Fibroblast of villous mesenchyme (primary cell): ENCODE measurements at places on chromosomes 1 and 21. TPM values are rescaled to one million over a fixed set of nuclear protein-coding genes. Genes with fewer than 3 reads are reported as not detected.

DNA sequence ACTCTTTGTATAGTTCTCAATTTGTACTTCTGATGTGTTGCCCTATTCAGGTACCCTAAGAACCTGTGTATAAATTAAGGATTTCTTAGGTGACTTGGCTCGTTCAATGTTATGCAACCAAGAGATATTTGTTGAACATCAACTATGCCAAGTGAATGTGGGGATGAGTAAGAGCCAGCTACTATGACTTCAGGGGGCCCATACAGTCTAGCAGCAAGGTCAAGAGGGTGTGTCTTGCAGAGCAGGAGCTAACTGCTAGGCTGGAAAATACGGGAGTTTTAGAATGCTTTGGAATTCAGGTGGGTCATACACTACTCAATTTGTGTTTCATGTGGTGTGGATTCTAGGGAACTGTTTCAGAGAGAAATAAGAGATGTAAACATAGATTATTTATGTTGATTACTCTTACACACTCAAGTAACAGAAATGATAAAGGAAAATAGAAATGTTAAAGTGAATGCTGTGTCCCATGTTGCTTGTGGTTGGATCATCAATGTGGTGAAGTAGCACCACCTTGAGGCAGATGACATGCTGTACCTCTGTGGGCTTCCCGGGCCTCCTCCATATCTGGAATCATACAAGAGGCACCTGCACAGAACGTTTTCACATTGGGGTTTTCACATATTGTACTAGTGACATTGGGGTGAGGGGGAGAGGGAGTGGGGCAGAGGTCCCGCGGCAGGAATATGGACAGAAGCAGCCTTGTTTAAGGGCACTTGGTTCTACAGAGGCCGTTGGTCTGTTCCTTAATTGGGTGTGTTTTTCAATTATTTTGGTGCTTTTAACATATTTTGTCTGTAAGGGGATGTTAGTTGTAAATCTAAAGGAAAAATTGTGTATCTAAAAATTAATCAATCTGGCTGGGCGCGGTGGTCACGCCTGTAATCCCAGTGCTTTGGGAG is 12.4 kb downstream of the ARPC5 start:
- DNase-seq, result peak; percentile 64

GRCh38 chr1:111320066-111320879 is 29.6 kb downstream of the CHIA start:
- DNase-seq, result no peak

DNA sequence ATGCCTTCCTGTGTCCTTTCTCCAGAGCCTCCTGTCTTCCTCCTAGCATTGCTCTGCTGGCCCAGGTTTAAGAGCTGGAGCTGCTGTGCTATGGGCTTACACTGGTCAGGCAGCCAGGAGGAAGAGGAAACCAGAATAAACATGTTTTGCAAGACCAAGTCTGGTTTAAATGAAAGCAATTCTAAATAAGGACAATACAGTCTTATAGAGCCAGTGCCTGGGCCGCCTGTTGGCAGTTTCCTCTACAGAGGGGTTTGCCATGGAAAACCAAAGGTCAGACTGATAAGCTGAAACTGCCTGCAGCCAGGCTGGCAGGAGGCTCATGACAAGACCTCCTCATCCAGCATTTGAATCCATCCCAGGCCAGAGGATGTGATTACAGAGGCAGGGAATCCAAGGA is 92.9 kb upstream of the FGGY start:
- DNase-seq, result peak; percentile 56

- DNase-seq, result no peak
Observed at GRCh38 chr1:221875004-221875330, 133.1 kb upstream of the DUSP10 start.

GRCh38 chr1:207672522-207673130 is 27.7 kb downstream of the CR1L start:
- DNase-seq, result peak; percentile 61

- DNase-seq, result no peak
Observed at GRCh38 chr1:243658594-243659105, 191.4 kb downstream of the AKT3 start.

DNA sequence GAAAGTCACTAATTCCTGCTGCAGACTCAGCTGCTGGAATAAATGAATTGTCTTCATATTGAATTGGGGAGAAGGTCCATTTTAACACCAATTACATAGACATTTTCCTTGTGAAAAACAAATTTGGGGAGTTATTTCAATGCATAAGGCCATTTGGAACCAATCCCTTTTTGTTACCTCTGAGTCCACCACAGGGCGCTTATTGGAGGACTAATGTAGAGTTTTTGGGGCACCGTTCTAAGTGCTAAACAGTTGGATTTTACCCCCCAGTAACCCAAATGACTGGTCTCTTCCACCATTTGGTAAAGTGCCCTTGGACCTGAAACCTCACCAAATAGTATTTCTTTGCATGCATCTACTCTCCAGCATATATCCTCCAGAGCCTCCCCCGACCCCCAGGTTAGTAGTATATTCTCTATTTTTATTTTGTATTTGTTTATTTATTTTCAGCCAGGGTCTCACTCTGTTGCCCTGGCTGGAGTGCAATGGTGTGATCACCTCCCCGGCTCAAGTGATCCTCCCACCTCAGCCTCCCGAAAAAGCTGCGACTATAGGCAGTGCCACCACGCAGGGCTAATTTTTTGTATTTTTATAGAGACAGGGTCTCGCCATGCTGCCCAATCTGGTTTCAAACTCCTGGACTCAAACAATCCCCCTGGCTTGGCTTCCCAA is 1.6 kb downstream of the PRUNE1 start:
- no peak for DNase-seq

- no peak for DNase-seq
Observed at GRCh38 chr1:234870020-234870981, 258.3 kb downstream of the TOMM20 start.

DNA sequence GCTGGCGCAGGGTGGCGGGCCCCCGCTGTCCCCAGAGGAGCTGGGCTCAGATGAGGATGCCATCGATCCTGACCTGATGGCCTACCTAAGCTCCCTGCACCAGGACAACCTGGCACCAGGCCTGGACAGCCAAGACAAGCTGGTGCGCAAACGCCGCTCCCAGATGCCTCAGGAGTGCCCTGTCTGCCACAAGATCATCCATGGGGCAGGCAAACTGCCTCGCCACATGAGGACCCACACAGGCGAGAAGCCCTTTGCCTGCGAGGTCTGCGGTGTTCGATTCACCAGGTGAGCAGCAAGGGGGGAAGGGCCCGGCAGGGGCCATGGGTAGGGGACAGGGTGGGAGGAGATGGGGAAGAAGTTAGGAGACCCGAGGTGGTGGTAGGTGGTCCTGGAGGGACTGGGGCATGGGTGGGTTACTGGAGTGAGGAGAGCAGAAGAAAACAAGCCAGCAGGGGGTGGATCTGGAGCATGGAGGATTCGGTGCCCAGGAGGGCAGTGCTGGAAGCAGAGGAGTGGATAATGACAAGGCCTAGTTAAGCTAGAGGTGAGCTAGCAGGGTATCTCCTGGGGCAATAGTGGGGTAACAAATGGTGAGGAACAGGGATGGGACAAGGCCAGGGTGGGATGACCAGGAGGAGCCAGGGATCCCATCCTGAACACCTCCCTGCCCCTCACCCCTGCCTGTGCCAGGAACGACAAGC is 13.1 kb downstream of the ZBTB7B start:
- DNase-seq, result no peak

DNA sequence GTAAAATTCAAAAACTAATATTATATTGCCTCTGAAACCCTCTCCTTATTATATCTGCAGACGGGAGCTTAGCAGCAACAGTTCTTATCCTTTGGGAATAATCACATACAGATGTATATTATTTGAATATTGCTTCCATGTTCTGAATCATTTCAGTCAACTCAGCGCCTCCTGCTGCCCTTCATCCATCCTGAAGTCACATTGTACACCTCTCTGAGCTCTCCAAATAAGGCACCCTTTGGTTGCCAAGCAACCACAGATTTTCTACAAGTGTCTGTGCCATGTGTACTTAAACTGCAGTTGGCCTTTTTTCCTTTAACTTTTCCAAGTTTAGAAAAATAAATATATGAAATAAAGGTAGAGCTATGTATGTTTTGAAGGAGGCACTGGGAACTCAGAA is 384.3 kb downstream of the LRRIQ3 start:
- DNase-seq, result no peak

DNA sequence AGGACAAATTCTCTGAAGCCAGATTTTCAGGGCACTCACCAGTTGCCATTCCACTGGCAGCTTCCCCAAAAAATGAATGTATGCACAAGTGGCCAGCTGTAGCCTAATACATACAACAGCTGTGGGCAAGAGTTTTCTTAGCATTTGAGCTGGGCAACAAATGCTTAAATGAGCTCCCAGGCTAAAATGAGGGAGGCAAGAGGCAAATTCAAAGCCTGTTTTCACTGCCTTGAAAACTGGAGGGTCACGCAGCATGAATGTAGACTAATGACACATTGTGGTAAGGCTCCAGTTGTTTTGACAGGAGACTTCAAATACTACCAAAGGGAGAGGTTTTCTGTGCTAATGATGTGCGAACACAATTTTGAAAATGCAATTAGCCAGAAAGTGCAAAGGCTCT is 88.2 kb downstream of the TIAM1 start:
- DNase-seq, result no peak

- peak; percentile 85 for DNase-seq
Observed at GRCh38 chr21:35244514-35244913, 195.4 kb upstream of the RUNX1 start.

GRCh38 chr21:16840538-16840937 is 672.3 kb upstream of the CXADR start:
- no peak for DNase-seq

- peak; percentile 17 for DNase-seq
Observed at GRCh38 chr1:187621951-187622350, 793.2 kb downstream of the PLA2G4A start.

- DNase-seq, result no peak
Observed at GRCh38 chr1:25018110-25018735, 88.1 kb upstream of the RUNX3 start.

CITED4 gene
- 1.7 and 5.2 TPM in 2 replicates for total RNA-seq

DNALI1 gene
- 7.1 and 7.3 TPM in 2 replicates for total RNA-seq

SAMD11 gene
- 2.2 and 7.7 TPM in 2 replicates for total RNA-seq

CIART gene
- total RNA-seq, result 6.5 and 8.1 TPM in 2 replicates

KIF17 gene
- 0.64 and 2.2 TPM in 2 replicates for total RNA-seq

ADAM30 gene
- under 0.01 TPM in 1 of 2 replicates, not detected in the other for total RNA-seq

RNU1-2 gene
- under 0.01 TPM in 1 of 2 replicates, not detected in the other for total RNA-seq

KRTAP19-1 gene
- not detected in 2 replicates for total RNA-seq

DIO1 gene
- not detected in 2 replicates for total RNA-seq
